ENCODE measurements at places on chromosomes 11 and 22. TPM values are rescaled to one million over a fixed set of nuclear protein-coding genes. Genes with fewer than 3 reads are reported as not detected.

GRCh38 chr22:35758394-35758793 lies 40.7 kb downstream of the APOL5 start:
- no peak overlapping the region for H3K27ac ChIP-seq
- no peak overlapping the region for H3K4me3 ChIP-seq
- no peak for DNase-seq
- no peaks in the 10 kb centered on the region for H3K27me3 ChIP-seq
- H3K36me3 ChIP-seq = no peaks in the 10 kb centered on the region

DNA sequence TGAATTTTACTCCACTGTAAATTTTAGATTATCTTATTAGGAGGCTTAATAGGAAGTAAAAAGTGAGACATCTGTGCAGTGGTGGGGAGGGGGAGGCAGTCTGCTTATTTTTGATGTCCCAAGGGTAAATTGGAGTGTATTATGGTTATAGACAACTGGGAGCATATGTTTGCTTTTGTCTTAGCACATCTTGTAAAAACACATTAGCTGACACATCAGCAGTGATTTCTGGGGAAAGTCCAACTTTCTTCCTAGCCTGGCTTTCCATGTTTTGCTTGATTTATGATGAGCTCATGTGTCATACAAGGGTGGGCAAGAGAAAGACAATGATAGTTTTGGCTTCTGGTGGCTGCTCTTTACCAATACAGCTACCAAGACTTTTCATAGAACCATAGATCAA lies 4.0 kb downstream of the ANO3 start:
- peaks cover 14% of the 10 kb centered on the region for H3K27me3 ChIP-seq
- H3K4me3 ChIP-seq = no peak overlapping the region
- H3K27ac ChIP-seq = no peak overlapping the region

GRCh38 chr11:115627071-115627470 lies 122.9 kb upstream of the CADM1 start:
- H3K27me3 ChIP-seq = peaks cover 9% of the 10 kb centered on the region
- H3K36me3 ChIP-seq = no peaks in the 10 kb centered on the region
- no peak overlapping the region for H3K4me3 ChIP-seq
- H3K27ac ChIP-seq = no peak overlapping the region
- H3K4me1 ChIP-seq = no peaks in the 10 kb centered on the region

GRCh38 chr11:83819931-83820549 lies 533.9 kb upstream of the CCDC90B start:
- no peak for DNase-seq
- H3K4me1 ChIP-seq = no peaks in the 10 kb centered on the region
- H3K27me3 ChIP-seq = no peaks in the 10 kb centered on the region
- H3K4me3 ChIP-seq = no peak overlapping the region
- H3K27ac ChIP-seq = no peak overlapping the region

DNA sequence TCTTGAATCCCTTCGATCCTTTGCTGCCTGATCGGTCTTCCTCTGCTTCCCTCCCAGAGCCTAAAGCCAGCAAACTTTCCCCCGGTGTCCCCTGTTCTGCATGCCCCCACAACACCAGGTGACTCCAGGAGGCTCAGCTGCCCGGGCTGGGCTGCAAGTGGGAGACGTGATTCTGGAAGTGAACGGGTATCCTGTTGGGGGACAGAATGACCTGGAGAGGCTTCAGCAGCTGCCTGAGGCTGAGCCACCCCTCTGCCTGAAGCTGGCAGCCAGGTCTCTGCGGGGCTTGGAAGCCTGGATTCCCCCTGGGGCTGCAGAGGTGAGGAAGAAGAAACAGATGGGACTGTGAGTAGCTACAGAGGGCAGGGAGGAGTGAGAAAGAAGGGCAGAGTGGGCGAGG lies 3.6 kb downstream of the NHERF4 start:
- no peak overlapping the region for H3K4me3 ChIP-seq
- H3K27ac ChIP-seq = no peak overlapping the region
- H3K27me3 ChIP-seq = no peaks in the 10 kb centered on the region

GRCh38 chr22:41687901-41688364 lies 734 bp downstream of the SNU13 start:
- peak overlapping the region; percentile 98 for H3K4me3 ChIP-seq
- H3K27ac ChIP-seq = peak overlapping the region; percentile 98
- DNase-seq = peak; percentile 42
- H3K36me3 ChIP-seq = peaks cover 19% of the 10 kb centered on the region

GRCh38 chr11:8561461-8561860 lies 32.6 kb downstream of the STK33 start:
- no peak overlapping the region for H3K4me3 ChIP-seq
- H3K27me3 ChIP-seq = peaks cover 14% of the 10 kb centered on the region
- H3K4me1 ChIP-seq = no peaks in the 10 kb centered on the region
- no peak for DNase-seq
- no peak overlapping the region for H3K27ac ChIP-seq

Gene OR8A1
- not detected for total RNA-seq

All from activated CD4-positive, alpha-beta T cell treated with anti-CD3 and anti-CD28 coated beads for 36 hours (primary cell).